ENCODE measurements at places on chromosomes 7 and 10.

DNA sequence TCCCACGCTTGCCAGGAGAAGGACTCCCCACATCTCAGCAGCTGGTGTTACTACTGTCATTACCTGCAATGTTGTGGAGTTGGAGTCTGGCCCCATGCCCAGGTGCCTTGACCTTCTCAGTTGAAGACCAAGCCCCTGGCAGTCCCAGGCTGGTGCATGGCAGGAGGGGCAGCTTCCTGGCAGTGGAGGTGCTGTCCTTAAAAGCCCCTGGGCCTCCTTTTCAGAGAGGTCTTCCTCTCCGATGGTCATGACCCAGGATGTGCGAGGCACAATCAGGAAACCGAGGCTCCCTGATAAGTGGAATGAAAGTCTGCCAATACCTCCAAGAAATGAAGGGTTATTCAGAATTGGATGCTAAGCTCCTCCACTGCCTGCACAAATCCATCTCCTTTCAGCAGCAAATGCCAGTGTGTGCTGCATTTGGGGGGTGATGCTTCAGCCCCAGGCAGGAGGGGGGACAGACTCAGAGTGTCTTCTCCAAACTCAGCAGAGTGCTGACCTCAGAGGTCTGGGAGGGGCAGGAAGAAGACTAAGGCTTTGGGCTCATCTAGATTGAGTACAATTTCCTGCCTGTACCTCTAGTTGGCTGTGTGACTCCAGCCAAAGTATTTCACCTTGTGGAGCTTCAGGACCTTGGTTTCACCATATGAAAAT, 97.0 kb upstream of the DDC start:
- DNase-seq: no peak

- no peak for DNase-seq
Observed at GRCh38 chr7:18503126-18503866, 7.7 kb downstream of the HDAC9 start.

DNA sequence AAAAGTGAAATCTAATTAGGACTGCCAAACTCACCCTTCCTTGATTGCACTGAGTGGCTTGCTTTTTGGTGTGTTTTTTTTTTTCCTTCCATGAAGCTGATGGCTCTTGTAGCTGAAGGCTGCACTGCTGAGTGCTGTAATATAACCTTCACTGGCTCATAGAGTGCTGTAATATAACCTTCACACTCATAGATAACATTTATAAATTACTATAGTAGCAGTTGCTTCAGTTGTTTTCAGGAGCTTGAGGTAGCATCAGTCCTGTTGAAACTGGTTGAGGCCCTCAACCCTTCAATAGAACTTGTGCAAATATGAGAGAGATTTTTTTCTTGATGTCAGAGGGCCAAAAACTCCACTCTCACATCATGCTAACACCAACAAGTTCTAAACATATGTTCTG, 404.9 kb upstream of the MBL2 start:
- no peak for DNase-seq

- DNase-seq: no peak
Observed at GRCh38 chr7:29379551-29379950, 184.1 kb upstream of the PRR15 start.

- no peak for DNase-seq
Observed at GRCh38 chr10:124068929-124069328, 24.5 kb downstream of the CHST15 start.

- no peak for DNase-seq
Observed at GRCh38 chr10:95814011-95814727, 58.2 kb downstream of the ENTPD1 start.

GRCh38 chr10:62093863-62094291, 174.8 kb downstream of the RTKN2 start:
- DNase-seq: no peak

DNA sequence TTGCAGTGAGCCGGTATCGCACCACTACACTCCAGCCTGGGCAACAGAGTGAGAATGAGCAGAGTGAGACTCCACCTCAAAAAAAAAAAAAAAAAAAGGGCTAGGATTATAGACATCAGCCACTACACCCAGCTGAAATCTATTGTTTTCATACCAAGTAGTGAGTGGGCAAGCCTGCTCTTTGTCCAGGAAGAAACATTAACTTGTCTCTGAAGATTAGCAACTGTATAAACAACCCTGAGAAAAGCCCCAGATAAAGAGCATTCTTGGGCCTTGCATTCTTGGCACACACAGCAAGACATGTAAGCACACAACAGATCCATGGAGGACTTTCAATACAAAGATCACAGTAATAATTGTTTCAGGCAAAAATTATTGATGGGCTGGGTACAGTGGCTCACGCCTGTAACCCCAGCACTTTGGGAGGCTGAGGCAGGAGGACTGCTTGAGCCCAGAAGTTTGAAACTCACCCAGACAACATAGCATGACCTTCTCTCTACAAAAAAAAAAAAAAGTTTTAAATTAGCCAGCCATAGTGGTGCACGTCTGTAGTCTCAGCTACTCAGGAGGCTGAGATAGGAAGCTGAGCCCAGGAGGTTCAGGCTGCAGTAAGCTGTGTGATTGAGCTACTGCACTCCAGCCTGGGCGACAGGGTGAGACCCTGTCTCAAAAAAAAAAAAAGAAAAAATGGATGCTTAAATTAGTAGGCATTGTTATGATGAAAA, 4.4 kb downstream of the PSPH start:
- no peak for DNase-seq

DNA sequence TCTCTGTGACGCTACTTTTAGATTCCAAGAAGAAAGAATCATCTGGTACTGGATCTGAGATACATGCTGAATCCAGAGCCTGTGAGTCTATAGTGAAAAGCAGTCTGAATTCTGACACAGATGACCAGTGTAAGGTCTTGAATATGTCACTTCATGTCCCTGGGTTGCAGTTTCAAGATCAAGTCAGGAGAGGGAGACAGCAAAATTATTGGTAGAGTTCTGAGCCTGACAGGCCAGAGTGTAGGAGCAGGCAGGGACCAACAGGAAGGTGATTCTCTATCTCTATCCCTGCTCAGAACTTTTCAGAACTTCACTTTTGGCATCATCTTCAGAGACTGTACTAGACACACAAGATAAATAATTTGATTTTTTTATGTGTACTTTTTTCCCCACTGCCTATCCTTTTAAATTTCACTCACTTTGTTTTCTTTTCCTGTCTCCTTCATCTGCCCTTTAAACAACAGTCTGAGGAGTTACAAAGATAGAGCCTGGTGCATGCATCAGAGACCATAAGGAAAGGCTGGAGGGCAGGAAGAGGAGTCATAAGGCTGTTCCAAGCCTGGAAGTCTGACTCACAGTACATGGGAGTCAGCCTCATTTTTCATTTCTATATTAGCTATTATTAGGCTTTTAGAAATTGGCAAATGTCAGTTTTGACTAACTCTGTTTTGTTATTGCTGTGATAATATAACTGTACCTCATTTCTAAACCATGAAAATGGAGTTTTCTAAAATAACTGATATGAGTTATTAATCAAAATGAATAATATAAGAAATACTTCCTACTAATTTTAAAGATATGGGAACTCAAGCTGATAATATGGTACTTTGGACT, 120.2 kb upstream of the TMEM229A start:
- DNase-seq: no peak

GRCh38 chr7:92432299-92432946, 14.9 kb upstream of the GATAD1 start:
- no peak for DNase-seq

DNA sequence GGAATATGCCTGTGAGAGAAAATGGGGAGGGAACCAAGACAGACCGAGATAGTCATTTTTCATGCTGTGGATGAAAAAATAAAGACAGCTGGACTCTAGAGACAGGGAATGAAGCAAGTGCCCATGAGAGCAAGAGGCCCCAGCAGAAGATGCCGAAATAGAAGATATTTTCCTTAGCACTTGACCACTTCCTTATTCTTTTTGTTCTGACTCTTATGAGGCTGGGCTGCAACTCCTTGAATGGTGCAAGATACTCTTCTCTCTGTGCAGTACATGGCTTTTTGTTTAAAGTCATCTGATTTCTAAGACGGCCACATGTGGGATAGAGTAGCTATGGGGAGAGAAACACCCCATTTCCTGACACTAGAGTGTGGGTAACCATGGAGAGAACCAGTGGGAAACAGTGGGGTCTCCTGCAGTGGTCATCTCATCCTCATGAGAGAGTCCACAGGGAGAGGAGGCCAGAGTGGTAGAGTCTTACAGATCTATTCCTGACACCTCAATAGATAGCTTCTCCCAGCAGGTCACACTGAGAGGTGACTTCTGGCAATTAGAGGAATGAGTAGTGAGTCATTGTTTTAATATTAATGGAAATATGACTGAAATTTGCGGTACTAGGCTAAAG, 18.0 kb upstream of the VCL start:
- no peak for DNase-seq

GRCh38 chr7:5703572-5704533, 77.6 kb downstream of the RNF216 start:
- no peak for DNase-seq

All from omental fat pad (tissue), 4 donors.